ENCODE measurements at places on chromosomes 13 and 19. TPM values are rescaled to one million over a fixed set of nuclear protein-coding genes. Genes with fewer than 3 reads are reported as not detected.

DNA sequence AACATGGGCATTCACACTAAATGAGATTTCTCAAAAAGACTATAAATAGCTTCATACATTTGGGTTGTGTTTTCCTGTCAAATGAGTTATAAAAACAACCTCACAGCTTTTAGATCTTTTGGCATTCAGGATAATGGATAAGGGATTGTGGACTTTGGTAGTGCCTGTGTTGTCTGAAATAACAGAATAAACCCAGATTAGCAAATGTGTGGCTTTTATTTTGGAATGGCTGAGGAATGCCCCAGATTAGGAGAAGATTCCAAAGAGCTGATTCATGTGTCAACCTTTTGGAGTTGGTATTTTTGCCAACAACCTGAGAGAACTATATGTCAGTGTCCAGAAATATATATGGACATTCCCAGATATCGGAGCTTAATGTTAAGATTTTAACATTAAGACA, 164.7 kb downstream of the MTUS2 start:
- no peaks in the 10 kb centered on the region for H3K4me1 ChIP-seq
- H3K36me3 ChIP-seq, result no peaks in the 10 kb centered on the region
- no peak overlapping the region for H3K4me3 ChIP-seq

GRCh38 chr13:40452038-40452666, 214.3 kb downstream of the FOXO1 start:
- H3K4me3 ChIP-seq, result no peak overlapping the region
- H3K36me3 ChIP-seq, result no peaks in the 10 kb centered on the region
- H3K27me3 ChIP-seq, result no peaks in the 10 kb centered on the region
- peak; percentile 18 for DNase-seq

- H3K4me3 ChIP-seq, result no peak overlapping the region
- no peaks in the 10 kb centered on the region for H3K36me3 ChIP-seq
- H3K27ac ChIP-seq, result no peak overlapping the region
- no peak for DNase-seq
- no peaks in the 10 kb centered on the region for H3K27me3 ChIP-seq
These were observed 18.8 kb downstream of the GAS6 start for GRCh38 chr13:113845055-113845454.

- DNase-seq, result no peak
- H3K4me1 ChIP-seq, result no peaks in the 10 kb centered on the region
- no peak overlapping the region for H3K4me3 ChIP-seq
- no peaks in the 10 kb centered on the region for H3K36me3 ChIP-seq
These were observed 809 bp downstream of the MYO1F start for GRCh38 chr19:8576273-8576993.

- H3K27ac ChIP-seq, result no peak overlapping the region
- H3K4me3 ChIP-seq, result no peak overlapping the region
- DNase-seq, result no peak
- H3K27me3 ChIP-seq, result peaks cover 61% of the 10 kb centered on the region
- H3K36me3 ChIP-seq, result no peaks in the 10 kb centered on the region
- peaks cover 9% of the 10 kb centered on the region for H3K4me1 ChIP-seq
These were observed 5.6 kb downstream of the ICAM5 start for GRCh38 chr19:10295305-10295846.

- H3K36me3 ChIP-seq, result no peaks in the 10 kb centered on the region
- H3K27me3 ChIP-seq, result no peaks in the 10 kb centered on the region
- peaks cover 4% of the 10 kb centered on the region for H3K4me1 ChIP-seq
These were observed 4.0 kb upstream of the ZNF628 start for GRCh38 chr19:55472463-55472862.

DNA sequence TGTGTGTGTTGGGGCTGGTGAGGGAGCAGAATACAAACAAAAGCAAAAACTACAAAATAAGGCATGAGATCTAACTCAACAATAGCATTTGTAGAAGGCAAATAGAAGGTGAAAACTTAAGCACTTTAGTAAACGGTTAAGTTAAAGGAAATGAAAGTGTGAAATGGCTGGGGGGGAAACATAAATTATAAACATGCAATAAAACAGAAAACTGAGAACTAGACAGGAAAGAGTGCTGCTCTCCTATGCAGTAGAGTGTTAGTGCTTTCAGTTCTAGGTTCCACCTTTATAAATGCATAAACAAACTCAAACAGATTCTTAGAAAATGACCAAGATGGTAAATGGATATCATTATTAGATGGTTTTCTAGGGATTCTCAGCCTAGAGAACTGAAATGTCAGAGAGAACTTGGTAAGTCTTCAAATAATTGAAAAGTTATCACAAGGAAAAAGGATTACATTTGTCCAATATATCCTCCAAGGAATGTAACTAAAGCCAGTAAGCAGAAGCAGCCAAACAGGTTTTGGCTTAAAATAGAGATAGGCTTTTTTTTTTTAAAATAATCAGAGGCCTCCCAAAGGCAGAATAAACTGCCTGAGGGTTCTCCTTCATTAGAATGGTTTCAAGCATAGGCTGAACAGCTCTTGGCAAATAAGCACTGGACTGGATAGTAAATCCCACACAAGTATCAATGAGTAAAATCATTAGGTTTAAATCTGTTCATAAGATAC, 23.3 kb downstream of the RBM26 start:
- H3K27me3 ChIP-seq, result no peaks in the 10 kb centered on the region
- no peak for DNase-seq
- H3K27ac ChIP-seq, result no peak overlapping the region
- H3K36me3 ChIP-seq, result peaks cover 4% of the 10 kb centered on the region
- H3K4me3 ChIP-seq, result no peak overlapping the region

DNA sequence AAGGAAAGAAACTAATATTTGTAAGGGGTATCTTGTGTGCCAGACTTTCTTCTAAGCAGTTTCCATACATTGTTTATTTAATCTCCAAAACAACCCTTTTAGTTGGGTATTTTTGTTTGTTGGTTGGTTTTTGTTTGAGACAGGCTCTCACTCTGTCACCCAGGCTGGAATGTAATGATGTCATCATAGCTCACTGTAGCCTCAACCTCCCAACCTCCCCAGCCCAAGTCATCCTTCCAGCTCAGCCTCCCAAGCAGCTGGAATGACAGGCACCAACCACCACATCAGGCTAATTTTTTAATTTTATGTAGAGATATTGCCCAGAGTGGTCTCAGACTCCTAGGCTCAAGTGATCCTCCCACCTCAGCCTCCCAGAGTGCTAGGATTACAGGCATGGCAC, 41.2 kb upstream of the LSM14A start:
- H3K4me1 ChIP-seq, result peaks cover 7% of the 10 kb centered on the region
- H3K36me3 ChIP-seq, result no peaks in the 10 kb centered on the region
- no peaks in the 10 kb centered on the region for H3K27me3 ChIP-seq
- no peak for DNase-seq
- H3K4me3 ChIP-seq, result no peak overlapping the region
- H3K27ac ChIP-seq, result no peak overlapping the region

DNA sequence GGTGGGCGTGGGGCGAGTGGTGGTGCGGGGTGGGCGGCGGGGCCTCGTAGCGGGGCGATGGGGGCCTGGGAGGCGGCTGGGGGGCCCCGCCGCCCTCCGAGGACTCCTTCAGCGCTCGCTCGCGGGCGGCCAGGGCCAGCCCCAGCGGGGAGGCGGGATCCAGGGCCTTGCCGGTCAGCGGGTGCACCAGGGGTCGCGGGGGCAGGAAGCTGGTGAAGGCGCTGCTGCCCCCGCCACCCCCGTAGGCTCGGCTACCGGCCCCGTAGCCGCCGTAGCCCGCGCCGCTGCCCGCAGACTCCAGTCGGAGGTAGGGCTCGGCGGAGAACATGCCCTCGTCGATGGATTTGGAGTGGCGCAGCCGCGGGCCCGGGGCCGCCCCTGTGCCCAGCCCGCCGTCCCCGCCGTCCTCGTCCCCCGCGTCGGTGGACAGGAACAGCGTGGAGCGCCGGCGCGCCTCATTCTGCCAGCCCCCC, 18.6 kb downstream of the C19orf81 start:
- H3K4me3 ChIP-seq, result no peak overlapping the region
- H3K36me3 ChIP-seq, result no peaks in the 10 kb centered on the region
- no peak overlapping the region for H3K27ac ChIP-seq

DNA sequence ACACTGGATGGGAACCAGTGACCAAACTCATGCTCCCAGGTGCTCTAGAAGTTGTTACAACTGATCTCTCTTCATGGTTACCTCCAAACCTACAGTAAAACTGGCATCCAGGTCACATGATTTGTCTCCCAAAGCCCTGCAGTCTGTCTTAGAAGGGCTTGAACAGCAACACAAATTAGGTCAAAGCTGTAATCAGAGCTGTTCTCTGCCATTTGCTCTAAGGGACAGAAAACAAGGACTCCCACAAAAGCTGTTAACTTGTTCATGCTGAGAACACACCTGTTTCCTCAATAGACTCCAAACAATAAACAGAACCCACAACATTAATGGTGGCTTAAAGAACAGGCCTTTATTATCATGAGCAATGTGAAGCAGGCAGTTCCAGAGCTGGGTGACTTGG, 8.0 kb downstream of the ZNF671 start:
- no peaks in the 10 kb centered on the region for H3K27me3 ChIP-seq
- DNase-seq, result no peak
- H3K27ac ChIP-seq, result no peak overlapping the region
- H3K36me3 ChIP-seq, result peaks cover 23% of the 10 kb centered on the region
- H3K4me3 ChIP-seq, result no peak overlapping the region

DNA sequence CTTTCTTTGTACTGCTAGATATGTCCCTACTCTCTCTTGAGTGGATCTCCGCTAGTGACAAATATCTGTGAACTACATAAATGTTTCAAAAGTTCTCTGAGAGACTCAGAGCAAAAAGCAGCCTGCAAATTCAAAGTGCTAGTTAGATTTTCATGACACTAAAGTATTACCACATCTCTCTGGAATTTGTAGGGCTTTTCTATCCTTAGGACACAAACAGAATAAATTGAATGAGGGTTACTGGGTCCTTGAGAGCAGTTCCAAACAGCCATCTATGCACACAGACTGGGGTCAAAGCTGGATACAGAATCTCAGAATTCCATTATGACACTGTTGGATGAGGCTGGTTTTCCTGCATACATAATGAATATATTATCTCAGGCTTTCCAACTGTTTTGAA, 953.2 kb downstream of the DIAPH3 start:
- H3K27me3 ChIP-seq, result no peaks in the 10 kb centered on the region
- no peaks in the 10 kb centered on the region for H3K36me3 ChIP-seq
- no peak for DNase-seq
- H3K4me3 ChIP-seq, result no peak overlapping the region

DNA sequence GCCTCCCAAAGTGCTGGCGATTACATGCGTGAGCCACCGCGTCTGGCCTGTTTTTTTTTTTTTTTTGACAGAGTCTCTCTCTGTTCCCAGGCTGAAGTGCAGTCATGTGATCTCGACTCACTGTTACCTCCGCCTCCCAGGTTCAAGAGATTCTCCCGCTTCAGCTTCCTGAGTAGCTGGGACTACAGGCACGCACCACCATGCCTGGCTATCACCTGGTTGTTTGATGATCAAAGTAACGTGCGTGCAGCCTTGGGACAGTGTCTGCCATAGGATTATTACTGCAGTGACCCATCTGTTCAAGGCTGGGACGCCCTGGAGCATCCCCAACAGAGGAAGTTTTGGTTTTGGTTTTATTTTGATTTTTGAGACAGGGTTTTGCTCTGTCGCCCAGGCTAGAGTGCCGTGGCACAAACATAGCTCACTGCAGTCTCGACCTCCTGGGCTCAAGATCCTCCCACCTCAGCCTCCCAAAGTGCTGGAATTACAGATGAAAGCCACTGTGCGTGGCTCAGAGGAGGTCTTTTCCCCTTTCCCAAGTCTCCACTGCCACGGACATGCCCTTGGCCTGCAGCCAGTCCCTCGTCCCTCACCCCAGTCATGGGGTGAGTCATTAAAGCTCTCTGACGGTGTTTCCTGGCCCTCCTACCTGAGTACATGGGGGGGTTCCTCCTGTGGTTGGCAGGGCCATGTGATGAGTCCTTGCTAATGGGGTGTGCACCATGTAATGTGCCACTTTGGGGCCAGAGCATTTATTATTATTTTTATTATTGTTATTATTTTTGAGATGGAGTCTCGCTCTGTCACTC, 65.6 kb downstream of the IER2 start:
- no peaks in the 10 kb centered on the region for H3K27me3 ChIP-seq
- no peak for DNase-seq
- H3K36me3 ChIP-seq, result no peaks in the 10 kb centered on the region
- no peaks in the 10 kb centered on the region for H3K4me1 ChIP-seq
- no peak overlapping the region for H3K4me3 ChIP-seq
- no peak overlapping the region for H3K27ac ChIP-seq

DNA sequence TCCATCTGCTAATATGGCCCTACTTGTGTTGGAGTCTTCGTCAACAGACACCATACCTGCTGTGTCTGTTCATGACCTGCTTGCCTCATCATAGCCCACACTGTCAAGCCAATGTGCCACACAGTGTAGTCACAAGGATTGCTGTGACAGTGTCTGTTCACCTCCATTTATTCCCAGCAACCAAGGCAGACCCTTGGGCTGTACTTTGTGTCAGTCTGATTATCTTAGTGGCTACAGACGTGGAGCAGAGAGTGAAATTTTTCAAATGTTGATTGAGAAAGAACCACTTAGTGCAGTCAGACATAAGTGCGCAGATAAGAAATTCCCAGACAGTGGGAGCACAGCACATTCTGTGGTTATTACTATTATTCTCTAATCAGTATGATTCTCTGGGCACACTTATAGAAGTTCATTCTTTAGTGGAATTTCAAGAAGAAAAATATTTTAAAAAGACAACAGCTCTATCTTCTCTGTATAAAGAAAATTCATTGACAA, 184.6 kb downstream of the GPC6 start:
- H3K36me3 ChIP-seq, result no peaks in the 10 kb centered on the region
- no peaks in the 10 kb centered on the region for H3K27me3 ChIP-seq
- no peak overlapping the region for H3K4me3 ChIP-seq
- H3K4me1 ChIP-seq, result no peaks in the 10 kb centered on the region

DNA sequence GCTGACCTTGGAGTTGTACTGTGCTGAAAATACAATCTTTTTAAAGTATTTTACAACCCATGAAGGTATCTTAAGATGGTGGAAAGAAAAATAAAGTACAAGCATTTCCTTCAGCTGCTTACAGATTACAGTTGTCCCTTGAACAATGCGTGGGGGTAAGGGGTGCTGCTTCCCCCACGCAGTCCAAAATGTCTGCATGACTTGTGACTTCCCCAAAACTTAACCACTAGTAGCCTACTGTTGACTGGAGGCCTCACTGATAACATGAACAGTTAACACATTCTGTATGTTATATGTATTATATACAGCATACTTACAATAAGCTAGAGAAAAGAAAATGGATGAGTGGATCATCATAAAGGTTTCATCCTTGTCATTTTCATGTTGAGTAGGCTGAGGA, 45.3 kb upstream of the ZNF599 start:
- DNase-seq, result no peak
- no peaks in the 10 kb centered on the region for H3K36me3 ChIP-seq
- H3K4me3 ChIP-seq, result no peak overlapping the region
- H3K4me1 ChIP-seq, result no peaks in the 10 kb centered on the region
- no peak overlapping the region for H3K27ac ChIP-seq

Gene CEBPA
- 24.6 TPM for total RNA-seq

Gene LRRC63
- 0.90 TPM for total RNA-seq

Gene FCER2
- not detected for total RNA-seq

Gene ZNF99
- total RNA-seq, result not detected

Gene KLK15
- 1.6 TPM for total RNA-seq

Gene TIMM44
- total RNA-seq, result 88.2 TPM

Gene PCDH17
- total RNA-seq, result 6.2 TPM

Gene KLF1
- total RNA-seq, result not detected

Gene NECTIN2
- total RNA-seq, result 128 TPM

Gene WTIP
- 3.0 TPM for total RNA-seq

Measured in adrenal gland (tissue), 19 donors.